Gastroesophageal sphincter (tissue), 4 donors: ENCODE measurements at places on chromosomes 3 and 15. TPM values are rescaled to one million over a fixed set of nuclear protein-coding genes. Genes with fewer than 3 reads are reported as not detected.

Gene CHRM5
- total RNA-seq: not detected

- no peak for ATAC-seq
These were observed 53.6 kb upstream of the TRPM1 start for GRCh38 chr15:31155151-31155550.

- ATAC-seq: no peak
These were observed 59.6 kb downstream of the BDH1 start for GRCh38 chr3:197495999-197496745.

DNA sequence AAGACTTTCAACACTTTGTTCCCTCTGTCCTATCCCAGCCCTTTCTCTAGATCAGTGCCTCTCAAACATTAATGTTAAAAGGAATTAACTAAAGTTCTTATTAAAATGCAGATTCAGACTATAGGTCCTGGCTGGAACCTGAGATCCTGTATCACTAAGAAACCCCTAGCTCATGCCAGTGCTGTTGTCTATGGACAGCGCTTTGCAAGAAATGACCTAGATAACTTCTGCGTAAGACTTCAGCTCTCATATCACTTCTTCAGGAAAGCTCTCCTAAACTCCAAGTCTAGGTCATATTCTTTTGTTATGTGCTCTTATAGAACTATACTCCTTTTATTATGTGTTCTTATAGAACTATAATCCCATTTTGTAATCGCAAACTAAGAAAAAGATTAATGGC lies 67.8 kb upstream of the CDIN1 start:
- ATAC-seq: no peak

Gene GPR160
- total RNA-seq: 0.81 TPM

DNA sequence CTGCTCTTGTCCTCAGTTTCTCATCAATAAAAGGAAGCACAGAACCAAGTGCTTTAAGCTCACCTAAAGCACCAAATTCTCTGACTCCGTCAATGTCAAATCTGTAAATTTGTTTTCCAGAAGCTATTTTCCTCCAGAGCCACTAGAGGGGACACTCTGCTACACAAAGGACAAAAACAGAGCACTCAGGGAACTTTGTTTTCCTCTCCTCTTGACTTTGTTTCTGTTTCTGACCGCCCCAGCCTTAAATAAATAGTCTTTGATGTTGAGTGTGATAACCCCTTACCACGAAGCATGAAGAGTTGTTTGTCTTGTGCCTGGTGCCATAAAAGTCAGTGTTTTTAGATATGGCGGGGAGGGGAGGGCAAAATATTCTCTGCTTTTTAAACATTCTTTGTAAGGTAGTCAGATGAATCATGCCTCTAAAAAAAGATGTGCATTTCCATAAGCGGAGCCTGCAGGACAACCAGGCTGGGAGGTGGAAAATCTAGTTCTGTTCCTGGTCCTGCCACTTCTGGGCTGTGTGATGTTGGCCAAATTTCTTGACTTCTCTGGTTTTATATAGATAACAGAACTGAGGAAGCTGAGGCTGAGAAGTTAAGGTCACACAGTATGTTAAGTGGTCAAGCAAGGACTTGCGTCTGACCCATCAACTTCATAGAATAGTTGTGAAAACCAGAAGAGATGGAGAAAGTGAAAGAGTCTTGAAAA lies 7.3 kb upstream of the ZBTB38 start:
- ATAC-seq: peak; percentile 71

- peak; percentile 52 for ATAC-seq
These were observed 77.1 kb downstream of the DUT start for GRCh38 chr15:48408327-48408726.
